ENCODE measurements at places on chromosomes 2 and 18. TPM values are rescaled to one million over a fixed set of nuclear protein-coding genes. Genes with fewer than 3 reads are reported as not detected.

The DNAH7 gene
- not detected for total RNA-seq

- no peak for DNase-seq
These were observed 2.5 kb downstream of the RPIA start for GRCh38 chr2:88693911-88694414.

DNA sequence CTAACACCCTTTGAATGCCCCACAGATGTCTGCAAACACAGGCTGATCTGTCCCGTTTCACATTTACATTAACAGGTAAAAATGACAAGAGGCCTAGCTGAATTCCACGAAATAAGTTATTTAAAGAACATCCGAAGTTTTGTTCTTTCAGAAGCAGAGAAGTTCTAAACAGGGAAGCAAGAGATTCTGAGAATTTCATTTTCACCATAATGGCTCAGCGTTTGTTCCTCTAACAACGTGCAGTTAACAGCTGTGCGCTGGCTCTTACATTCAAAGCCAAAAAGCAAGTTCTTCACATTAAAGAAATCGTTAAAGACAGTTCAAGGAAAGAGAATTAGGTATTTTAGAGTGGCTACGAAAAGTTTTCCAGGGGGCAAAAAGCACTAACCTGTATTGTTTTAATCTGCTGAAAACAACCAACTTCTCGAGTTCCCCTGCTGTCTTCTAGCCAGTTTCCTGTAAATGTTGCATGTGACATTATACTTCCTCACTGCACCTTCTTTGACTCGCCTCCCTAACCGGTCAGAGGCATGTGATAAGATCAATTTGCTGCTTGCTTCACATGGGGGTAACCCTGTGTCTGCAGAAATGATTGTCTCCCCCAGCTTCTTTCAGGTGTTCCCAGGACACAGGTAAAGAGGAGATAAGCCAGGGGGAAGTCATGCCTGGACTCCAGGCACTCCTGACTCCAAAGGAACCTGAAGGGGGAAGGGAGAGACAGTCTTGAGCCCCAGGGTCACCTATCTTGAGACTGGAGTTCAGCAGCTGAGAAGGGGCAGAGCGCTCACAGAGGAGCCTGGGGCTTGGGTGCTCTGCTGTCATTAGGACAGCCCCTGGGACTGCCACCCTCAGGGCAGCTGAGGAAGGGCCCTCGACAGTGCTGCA is 36.8 kb upstream of the WIPF1 start:
- DNase-seq: peak; percentile 64

DNA sequence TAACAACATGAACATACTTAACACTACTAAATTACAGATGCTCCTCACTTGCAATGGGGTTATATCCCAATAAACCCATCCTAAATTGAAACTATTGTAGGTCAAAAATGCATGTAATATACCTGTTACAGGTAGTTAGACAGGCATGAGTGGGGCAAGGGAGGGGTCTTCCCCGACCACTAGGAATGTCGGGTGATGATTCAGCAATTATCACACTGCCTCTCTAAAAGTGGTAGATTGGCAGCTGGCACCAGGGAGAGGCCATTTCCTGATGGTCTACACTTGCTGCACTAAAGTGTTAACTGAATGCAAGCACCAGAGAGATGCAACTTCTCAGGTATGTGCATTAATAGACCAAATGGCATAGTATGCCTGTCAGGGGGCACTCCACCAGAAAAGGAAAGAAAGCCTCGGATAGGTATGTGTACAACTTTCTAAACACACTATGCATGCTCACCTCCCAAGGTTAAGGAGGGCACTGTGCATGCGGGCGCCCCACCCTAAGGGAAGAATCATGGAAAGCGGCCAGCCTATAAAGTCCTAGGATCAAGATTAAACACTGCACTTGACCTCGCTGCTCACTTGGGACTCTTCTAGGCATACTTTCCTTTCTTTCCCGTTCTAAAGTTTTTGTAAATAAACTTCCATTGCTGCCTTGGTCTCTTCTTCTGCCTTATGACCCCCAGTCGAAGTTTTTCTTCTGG is 35.6 kb downstream of the PIGN start:
- no peak for DNase-seq

GRCh38 chr2:241542278-241542605 is 16.3 kb upstream of the BOK start:
- no peak for DNase-seq

GRCh38 chr2:118846953-118847761 is at the start of gene EN1:
Gene EN1, minus strand, starts transcription at chr2:118847648. Its CDS starts 481 bp downstream, at chr2:118847167.
- DNase-seq: no peak

GRCh38 chr2:184047536-184047935 is 550.8 kb upstream of the ZNF804A start:
- DNase-seq: no peak

GRCh38 chr2:119206201-119206600 is 17.4 kb upstream of the STEAP3 start:
- no peak for DNase-seq

Data from activated naive CD8-positive, alpha-beta T cell treated with anti-CD3 and anti-CD28 coated beads for 36 hours (primary cell).